Calu3 (cell line): ENCODE measurements at places on chromosomes 12 and 14.

DNA sequence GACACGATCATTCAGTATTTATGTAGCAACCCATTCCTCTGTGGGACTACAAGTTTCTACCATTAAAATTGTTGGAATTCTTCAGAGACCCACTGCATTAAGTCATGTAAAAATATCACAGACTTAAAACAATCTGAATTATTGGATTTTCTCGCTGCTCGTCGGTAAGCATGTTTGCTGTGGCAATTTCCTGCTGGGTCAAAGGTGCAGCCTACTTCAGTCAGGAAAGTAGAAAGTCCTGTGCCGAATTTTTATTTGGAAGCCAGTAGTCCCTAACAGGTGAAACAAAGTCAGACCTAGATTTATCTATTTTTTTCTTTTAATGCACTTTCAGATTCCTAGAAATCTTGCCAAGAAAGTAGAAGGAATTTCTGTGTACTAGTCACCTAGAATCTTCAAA is 110.4 kb upstream of the MYL2 start:
- H3K4me1 ChIP-seq, result no peaks in the 10 kb centered on the region
- no peak overlapping the region for H3K4me3 ChIP-seq
- H3K36me3 ChIP-seq, result no peaks in the 10 kb centered on the region
- DNase-seq, result no peak
- H3K27ac ChIP-seq, result no peak overlapping the region
- H3K27me3 ChIP-seq, result peaks cover 86% of the 10 kb centered on the region

DNA sequence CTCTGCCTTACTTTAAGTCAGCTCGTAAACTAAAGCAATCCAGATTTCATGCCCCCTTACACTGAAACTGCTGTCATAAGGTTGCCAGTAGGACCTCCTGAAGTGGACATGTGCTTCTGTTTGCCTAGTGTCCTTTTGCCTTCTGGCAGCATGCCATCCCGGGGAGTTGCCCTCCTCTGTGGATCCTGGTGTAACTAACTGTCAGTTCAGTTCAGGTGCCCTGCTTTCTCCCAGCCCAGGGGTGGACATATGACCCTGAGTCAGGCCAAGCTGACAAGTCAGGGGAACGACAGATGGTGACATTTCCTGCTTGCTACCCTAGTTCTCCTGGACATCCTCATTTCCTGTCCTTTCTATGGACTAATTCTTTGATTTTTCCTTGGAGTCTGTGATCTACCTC is 25.6 kb downstream of the AKAP6 start:
- no peak overlapping the region for H3K4me3 ChIP-seq
- peaks cover 12% of the 10 kb centered on the region for H3K27me3 ChIP-seq
- no peaks in the 10 kb centered on the region for H3K36me3 ChIP-seq
- no peak for DNase-seq

DNA sequence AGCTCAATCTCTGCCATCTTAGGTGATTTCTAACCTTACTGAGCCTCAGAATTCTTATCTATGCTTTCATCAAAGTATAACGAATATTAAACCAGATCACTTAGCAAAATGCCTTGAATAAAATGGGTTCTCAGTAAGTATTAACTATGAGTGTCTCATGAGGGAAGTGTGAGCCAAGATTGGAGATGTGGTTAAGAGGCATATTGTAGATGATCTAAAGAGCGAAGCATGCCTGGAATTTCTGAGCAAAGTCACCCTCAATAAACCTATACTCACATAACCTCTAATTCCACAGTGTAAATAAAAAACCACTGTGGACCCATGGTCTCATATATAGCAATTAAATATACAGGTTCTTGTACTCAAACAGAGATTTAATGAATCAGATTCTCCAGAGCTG is 193.1 kb upstream of the FSCB start:
- no peak overlapping the region for H3K4me3 ChIP-seq
- peaks cover 12% of the 10 kb centered on the region for H3K4me1 ChIP-seq
- H3K27ac ChIP-seq, result no peak overlapping the region
- DNase-seq, result no peak
- H3K27me3 ChIP-seq, result no peaks in the 10 kb centered on the region

DNA sequence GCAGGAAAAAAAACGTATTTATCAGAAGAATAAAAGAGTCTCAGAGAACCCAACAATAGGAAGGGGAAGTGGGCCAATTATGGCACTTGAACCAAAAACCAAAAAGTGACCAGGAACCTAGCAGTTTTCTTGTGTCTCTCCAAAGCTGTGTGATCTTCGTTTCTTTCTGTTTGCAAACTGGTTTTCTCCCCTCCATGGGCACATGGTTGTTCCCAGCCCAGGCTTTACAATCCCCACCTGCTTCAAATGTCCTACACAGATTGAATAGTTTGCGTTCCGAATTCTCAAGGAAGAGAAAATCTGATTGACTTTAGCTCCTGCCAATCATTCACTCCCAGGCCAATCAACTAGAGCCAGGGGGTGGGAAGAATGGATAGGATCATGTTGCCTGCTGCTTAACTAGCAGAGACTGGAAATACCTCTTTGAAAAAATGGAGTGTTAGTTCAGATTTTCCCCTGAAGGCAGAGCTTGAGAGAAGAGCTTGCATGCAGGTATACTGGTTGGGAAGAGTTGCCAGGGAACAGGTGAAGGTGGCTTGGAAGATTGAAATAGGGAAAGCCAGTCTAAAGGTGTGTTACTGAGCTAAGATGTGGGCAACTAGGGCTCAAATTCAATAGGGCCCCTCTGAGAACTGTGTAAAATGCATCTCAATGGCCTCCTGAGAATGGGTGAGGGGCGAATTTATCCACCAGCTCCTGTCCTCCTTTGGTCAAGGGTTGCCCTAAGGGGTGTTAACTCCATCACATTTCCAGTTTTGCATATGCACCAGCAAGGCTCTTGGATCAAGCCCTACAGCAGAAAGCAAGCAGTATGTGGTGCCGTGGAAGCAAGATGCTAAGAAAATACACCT is 106.4 kb upstream of the SRRM4 start:
- H3K4me1 ChIP-seq, result no peaks in the 10 kb centered on the region
- no peak overlapping the region for H3K27ac ChIP-seq
- no peaks in the 10 kb centered on the region for H3K27me3 ChIP-seq
- peak; percentile 25 for DNase-seq
- no peak overlapping the region for H3K4me3 ChIP-seq
